ENCODE measurements at places on chromosomes 4 and X.

GRCh38 chrX:100680756-100681155, 36.8 kb downstream of the SRPX2 start:
- DNase-seq = no peak

DNA sequence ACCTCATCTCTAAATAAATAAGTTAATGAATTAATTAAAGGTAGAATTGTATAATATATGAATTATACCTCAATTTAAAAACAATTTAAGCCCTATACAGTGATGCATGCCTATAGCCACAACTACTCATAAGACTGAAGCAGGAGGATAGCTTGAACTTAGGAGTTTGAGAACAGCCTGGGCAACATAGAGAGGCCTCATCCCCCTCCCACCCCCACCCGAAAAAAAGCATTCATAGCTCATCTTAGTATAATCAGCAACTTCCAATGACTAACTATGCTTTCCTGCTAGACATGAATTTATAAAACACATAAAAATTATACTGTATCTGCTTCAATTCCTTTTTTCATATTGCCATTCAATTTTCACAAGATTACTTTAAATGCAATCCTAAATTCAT, 1.6 kb downstream of the LRBA start:
- no peak for DNase-seq

GRCh38 chrX:71302461-71303213, 1.1 kb downstream of the ITGB1BP2 start:
- DNase-seq = no peak

DNA sequence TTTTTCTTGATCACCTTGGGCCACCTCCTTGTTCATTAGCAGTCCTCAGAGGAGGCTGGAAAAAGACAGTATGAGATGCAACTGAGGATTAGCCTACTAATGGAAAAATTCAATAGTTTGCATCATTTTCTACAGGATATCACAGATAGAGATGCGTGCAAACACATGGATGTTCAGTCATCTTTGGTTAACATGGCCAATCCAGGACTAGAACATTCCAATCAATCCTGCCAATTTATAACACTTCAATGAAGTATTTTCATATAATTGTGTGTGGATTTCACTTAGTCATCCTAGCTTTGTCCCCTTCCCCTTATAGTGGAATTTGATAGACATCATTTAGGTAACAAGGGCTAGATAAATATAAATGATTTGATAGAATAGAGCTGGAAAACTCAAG, 42.7 kb downstream of the MAML3 start:
- no peak for DNase-seq

DNA sequence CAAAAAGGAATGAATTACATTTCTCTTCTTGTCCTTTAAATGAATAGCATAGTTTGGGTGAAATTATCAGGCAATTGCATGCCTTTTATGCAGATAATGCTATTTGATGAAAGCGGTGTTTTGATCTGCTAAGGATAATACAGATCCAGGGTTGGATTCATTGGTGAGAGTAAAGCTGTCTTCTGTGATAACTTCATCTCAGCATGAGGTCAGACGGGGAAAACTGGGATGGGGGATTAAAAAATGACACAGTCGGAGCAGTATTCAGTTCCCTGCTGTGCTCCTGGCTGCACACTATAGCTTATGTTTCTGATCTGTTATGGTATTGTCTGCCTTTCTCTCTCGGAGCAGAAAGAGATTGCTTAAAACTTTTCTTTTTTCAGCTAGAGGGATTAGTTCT, 105.9 kb upstream of the TENM3 start:
- peak; percentile 67 for DNase-seq

DNA sequence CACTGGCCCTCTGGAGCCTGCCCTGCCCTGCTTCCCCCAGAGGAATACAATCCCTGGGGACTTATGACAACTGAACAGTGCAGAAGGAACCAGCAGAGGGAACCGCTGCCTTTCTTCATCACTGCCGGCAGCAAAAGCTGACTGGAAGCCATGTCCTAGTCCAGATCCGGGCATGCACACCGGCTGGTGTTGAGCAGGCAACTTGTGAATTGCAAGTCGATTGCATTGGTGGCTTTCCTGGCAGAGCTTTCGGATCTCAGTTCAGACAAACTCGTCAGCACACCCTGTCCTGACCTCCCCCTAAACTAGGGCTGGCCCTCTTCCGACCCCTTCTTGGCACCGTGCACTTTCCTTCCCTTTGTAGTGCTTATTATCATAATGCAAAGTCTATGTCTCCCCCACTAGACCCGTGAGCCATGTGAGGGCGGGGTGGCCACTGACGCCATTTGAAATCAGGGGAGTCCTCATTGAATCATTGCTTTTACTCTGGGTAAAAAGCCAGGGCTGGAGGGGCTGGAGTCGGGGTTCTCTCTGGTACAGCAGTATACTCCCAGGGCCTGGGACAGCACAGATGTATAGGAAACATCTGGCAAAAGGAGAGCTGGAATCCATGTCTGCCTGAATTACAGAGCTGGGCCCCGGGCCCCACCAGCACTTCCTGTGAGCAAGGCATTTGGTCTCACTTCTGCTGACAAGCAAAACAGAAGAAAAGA, 1.8 kb downstream of the ARHGAP4 start:
- peak; percentile 81 for DNase-seq

DNA sequence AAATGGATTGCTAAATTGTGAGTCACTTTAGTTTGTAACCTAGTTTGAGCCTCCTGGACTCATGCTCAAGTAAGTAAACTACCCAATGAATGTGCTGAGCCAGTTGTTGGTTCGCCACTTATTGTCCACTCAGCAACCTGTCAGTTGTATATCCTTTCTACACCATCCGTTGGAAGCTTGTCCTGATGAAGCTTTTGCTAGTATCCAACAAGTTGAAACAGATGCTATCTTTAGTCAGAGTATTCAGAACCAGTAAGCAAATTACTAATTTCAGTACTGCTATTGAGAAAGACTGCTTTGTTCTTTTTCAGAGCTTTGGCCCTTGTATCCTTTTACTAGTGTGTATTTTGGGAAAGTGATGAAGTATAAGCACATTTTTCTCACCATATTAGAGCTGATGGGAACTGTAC, 4.3 kb upstream of the NAA15 start:
- no peak for DNase-seq

GRCh38 chrX:55713631-55714030, 3.9 kb upstream of the RRAGB start:
- no peak for DNase-seq

GRCh38 chr4:89438102-89438831, 130.7 kb upstream of the GPRIN3 start:
- DNase-seq = peak; percentile 77
